Effector memory CD8-positive, alpha-beta T cell (primary cell): ENCODE measurements at places on chromosomes 7 and 10.

DNA sequence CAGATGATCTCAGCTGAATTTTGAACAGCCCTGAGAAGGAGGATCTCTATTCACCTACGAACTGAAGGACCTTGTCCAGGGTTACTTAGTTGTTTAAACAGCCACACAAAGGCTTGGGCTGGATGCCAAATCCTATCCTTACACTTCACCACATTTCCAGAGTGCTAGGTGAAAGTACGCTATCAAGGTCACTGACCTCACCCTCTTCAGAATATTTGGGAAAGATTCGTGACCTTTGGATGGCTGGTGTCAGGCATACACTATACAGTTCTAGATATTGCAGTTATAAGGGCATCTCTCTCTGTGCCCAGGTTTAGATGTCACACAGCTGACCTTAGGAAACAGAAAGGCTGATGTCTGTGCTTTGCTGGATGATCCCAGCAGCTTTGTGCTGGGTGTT, 61.2 kb upstream of the ABLIM1 start:
- DNase-seq: no peak

GRCh38 chr10:3206511-3207157, 34.1 kb upstream of the PITRM1 start:
- no peak for DNase-seq

DNA sequence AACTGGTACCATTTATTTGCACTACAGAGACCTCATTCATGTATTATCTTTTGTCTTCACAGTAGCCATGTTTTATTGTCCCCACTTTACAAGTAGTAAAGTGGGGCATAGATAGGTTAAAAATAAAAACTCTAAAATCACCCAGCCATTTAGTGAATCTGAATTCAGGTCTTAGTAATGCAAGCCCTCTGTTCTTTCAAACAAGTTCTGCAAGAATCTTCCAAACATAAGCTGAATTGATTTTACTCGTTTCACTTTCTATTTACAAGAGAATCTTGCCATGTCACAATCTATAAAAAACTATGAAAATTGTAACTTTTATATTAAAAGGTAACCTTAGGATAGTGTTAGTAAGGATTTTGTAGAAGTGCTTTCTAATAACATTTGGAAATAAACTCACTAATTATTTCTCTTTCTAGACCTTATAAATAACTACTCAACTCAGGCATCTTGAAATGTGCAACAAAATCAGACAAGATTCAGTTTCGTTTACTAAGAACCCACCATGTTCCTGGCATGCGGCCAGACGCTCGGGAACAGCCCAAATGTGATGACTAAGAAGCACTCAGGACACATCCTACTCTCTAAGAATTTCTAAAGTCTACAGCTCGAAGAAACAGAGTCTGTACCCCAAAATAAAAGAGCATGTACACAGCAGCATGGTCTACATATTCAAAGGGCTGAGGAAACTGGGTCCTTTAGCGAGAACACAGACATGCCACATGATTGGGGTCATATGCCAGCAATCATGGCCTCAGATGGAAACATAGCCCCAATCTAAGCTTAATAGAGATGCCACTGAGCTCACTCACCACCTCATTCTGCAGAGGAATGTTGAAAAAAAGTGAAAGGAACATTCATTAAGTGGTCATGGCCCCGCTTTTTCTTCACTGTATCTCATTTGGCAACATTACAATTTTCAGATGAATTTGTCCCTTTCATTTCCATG, 167.6 kb downstream of the AMPH start:
- DNase-seq: peak; percentile 64

DNA sequence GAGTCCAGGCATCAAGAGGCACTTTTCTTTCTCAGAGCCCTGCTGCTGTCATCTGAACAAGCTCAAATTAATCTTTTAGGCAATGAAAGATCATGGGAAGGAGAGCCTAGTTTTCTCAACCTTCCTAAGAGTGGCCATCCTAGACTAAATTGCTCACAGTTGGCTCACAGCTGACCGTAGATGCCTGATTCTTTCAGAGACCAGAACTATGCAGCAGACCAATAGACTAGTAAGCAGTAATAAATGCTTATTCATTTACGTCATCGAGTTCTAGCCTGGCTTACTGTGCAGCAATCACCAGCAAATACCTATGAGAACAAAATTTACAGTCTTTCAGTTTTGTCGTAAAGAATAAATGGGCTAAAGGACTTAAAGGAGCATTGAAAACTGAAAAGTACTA, 602.9 kb upstream of the GHITM start:
- no peak for DNase-seq

DNA sequence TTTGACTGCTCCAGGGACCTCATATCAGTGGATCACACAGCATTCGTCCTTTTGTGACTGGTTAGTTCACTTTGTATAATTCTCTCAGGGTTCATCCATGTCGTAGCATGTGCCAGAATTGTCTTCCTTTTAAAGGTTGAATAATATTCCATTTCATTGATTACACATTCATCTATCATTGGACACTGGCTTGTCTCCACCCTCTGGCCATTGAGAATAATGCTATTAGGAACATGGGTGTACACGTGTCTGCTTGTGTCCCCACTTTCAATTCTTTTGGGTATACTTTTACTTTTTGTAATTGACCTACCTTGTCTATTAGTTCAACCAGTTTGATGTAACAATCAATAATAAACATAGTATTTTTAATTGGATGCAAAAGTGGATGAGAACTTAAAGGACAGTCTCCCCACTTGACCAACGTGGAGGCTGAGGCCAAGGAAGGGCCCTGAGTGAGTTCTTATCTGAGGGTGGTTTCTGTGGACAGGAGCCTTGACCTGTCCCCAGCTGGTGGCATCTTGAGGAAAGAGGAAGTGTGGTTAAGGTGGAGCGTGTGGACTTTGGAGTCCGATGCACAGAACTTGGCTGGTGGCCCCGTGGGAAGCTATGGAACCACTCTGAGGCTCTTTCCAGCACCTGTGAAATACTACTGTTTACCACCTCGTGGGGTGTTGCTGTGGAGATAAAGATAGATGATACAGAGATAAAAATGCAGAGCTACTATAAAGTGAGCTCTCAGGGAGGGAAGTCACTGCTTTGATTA, 16.6 kb downstream of the WDFY4 start:
- DNase-seq: no peak

GRCh38 chr7:80414331-80414730, 97.5 kb downstream of the GNAT3 start:
- DNase-seq: no peak
